ENCODE measurements at places on chromosomes 13 and 19.

DNA sequence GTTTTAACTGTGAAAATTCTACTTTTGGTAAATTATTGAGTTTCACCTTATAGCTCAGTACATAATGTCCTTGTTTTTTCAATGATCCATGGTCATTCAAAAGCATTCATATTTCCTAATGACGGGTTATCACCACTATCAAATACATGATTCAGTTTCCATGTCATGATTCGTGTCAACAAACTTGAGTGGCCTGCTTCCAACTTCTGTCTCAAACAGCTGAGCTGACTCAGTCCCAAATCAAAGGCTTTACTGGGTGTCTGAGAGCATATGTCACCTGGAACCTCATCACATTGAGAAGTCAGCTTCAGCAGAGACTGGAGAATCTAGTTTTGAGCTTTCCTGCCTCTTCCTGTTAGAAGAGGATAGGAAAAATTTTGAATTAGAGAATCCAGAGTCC lies 40.3 kb upstream of the SGCG start:
- DNase-seq, result no peak

DNA sequence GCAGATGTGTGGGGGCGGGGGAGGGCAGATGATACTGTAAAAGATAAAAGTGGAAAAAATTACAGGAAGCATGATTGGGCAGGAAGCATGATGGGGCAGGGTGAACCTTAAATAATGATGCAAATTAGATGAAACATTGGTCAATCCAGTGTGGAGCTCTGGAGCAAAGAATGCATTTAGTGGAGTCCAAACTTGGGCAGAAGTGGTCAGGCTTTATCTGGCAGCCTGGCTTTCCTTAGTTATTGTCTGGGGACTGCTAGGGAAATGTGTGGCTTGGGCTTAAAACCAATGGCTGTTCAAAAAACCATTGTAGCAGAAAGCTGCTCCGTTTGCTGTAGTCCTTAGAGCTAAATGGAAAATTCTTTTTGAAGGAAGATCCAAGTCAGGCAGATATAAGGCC lies 1077.3 kb upstream of the MIR17HG start:
- no peak for DNase-seq

DNA sequence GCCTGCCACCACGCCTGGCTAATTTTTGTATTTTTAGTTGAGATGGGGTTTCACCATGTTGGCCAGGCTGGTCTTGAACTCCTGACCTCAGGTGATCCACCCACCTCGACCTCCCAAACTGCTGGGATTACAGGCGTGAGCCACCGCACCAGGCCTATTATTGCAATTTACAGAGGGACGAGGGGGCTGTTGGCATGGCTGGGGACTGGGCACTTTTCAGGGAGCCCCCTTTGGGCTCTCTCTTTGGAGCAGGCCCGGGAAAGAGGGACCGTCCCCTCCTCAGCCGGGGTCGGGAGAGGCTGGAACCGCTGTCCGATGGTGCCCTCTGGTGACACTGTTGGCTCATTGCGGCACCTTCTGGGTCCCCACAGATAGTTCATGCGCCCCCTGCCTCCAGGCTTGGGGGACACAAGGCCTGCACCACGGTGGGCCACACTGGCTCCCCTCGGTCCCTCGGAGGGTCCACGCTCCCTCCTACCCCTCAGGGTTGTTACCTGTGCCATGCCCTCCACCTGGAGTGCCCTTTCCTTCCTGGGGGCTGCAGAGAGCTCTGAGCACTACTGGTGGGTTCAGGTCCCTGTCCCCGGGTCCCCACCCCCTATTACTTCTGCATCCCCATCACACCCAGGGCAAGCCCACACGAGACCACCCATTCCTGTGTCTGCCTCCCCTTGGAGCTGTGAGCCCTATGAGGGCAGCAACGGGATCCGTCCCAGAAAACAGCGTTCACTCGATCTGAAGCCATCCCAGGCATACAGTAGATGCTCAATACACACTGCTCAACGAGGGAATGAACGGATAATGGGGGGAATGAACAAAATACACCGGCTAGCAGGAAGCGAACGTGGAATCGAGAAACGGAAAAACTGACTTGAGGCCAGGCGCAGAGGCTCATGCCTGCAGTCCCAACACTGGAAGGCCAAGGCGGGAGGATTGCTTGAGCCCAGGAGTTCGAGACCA lies 12.5 kb downstream of the FEM1A start:
- DNase-seq, result peak; percentile 51

DNA sequence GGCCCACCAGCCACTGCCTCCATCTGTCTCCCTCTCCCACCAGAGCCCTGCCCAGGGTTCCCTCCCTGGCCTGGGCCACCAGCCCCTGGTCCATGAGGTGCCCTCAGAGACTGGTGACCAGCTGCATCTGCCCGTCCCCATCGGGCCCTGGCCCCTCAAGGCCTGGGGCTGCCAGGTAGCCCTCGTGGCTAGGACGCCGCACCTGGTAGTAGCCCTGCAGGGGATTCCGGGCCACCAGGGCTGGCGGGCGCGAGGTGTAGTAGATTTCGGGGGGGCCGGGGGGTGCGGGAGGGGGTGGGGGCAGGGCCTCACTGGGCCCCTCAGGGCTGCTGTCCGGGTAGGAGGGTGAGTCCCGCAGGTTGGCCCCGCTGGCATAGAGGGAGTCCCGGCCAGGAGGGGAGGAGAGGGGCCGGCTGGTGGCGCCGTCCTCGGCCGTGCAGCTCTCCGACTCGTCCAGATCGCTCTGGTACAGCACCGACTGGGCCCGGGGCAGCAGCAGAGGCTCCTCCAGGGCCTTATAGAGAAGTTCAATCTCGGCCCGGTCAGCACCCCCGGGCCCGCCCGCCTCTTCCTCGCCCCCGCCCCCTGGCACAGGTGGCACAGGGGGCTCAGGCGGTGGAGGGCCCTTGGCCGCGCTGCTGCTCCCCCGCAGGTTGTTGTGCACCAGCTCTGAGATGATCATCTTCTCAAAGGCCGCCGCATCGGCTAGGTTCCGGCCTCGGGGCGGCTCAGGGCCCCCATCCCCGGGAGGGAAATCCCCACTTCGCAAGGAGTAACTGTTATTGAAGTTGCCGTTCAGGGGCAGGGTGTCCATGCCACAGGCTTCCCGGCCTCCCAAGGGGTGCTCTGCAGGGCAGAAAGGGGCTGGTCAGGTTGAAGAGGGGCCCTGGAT lies 14.6 kb upstream of the ASF1B start:
- DNase-seq, result no peak

- DNase-seq, result no peak
Measured at GRCh38 chr13:107069108-107069776, 501.3 kb upstream of the ARGLU1 start.

DNA sequence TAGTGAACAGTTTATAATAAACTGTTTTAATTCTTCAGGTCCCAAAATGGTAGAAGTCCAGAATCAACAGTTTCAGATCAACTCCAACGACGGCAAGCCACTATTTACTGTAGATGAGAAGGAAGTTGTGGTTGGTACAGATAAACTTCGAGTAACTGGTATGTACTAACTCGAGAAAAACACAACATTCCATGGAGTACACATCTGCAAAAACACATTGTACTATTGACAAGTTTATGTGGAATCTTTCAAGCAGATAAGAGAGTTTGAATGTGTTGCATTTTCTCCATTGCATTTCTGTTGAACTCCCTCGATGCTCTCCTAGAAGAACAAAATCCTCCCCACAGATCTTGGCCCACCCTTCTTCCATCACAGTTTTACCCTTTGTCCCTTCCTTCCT lies 98.5 kb downstream of the SGCG start:
- no peak for DNase-seq

GRCh38 chr19:47682939-47683338 lies 30.3 kb upstream of the EHD2 start:
- no peak for DNase-seq

DNA sequence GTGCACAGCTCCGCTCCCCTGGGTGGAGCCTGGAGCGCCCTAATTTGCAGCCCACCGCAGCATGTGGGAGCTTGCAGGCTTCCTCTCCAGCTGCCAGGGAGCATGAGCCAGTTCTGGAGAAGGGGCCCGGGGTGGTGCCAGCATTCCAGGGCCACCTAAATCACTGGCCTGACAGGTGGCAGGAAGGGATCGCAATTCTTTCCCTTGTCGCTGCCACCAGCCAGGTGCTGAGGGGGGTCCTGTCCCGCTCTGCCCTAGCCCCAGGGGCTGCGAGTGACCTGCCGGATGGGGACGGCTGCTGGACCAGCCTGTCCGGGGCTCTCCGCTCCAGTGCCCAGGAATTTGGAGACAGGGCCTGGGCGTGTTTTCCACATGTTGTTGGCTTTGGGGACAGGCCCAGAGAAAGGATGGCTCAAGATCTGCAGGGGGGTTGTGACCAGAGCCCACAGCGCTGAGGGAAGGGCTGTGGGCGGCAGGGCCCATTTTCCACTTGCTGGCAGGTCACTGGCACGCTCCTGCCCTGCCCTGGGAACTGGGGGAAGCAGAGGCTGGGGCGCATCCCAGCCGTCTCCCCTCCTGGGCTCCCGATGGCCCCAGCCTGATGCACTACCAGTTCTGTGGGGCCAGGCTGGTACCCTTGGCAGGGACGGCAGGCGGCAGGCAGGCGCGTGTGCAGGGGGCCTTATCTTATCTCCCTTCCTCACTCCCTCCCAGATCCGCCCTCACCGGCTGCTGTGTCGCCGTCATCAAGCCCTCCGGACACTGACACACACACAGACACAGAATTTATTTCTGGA lies 9.5 kb downstream of the NDUFA11 start:
- no peak for DNase-seq

DNA sequence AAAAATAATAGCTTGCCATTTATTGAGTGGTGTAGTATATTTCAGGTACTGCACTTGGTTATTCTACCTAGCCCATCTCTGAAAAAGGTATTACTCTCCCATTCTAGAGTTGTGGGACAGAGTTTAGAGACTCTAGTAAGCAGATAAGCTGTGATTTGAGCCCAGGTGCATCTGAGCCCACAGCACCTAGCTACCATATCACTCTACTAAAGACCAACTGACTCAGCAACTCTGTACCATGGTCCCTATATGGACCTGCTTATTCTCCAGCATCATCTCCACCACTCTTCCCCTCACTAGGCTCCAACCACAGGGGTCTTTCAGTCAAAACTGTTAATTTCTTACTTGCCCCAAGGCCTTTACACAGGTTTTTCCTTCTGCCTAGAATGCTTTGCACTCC lies 64.4 kb downstream of the UBL3 start:
- DNase-seq, result no peak

DNA sequence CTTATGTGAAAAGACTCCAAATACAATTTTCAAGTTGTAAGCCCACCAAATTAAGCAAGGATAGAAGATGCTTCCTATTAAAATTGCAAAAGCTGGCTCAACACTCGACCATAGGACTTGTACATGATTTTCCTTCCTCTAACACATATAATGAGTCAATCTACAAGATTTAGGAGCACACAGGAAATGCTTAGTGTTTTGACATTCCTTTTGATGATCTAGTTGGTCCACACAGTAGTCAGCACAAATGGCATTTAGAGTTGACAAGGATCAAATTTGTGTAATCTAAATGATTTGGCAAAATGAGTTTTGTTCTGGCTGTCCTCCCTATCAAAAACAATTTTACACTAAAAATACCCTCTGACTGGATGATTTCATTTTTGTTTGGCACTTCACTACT lies 340.2 kb downstream of the DIAPH3 start:
- DNase-seq, result peak; percentile 2

DNA sequence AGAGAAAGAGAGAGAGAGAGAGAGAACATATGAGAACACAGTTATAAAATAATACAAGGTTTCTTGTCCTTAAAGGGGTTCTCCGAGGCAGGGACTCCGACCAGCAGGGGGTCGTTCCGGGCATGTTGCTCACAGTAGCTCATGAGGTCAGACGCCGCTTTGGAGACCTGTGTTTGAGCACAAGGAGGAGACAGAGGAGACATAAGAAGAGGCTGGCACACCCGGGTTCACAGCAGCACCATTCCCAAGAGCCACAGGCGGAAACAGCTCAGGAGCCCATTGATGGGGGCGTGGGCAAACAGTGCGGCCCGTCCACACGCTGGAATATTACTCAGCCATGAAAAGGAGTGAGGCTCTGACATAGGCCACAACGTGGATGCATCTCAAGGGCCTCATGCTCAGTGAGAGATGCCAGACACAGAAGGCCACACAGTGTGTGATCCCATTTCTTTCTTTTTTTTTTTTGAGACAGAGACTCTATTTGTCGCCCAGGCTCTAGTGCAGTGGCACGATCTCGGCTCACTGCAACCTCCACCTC lies 39.1 kb downstream of the GADD45B start:
- no peak for DNase-seq

- no peak for DNase-seq
Measured at GRCh38 chr13:89465366-89465765, 1794.2 kb downstream of the SLITRK5 start.

Data from G401 (cell line).